ENCODE measurements at places on chromosomes 1 and 21.

DNA sequence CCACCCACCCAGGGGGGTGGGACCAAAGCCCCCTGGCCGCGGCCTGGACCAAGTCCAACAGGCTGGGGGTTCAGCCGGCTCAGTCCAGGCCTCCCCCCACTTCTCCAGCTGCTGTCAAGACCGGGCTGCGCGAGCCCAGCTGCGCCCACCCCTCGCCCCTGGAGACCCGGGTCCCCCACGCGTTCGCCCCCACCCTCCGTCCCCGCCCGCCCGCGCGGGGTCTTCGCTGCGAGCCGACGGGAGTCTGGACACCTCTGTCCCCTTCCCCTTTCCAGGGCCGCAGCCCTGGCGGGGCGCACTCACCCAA lies 253 bp downstream of the RAP1GAP start:
- no peak for DNase-seq

DNA sequence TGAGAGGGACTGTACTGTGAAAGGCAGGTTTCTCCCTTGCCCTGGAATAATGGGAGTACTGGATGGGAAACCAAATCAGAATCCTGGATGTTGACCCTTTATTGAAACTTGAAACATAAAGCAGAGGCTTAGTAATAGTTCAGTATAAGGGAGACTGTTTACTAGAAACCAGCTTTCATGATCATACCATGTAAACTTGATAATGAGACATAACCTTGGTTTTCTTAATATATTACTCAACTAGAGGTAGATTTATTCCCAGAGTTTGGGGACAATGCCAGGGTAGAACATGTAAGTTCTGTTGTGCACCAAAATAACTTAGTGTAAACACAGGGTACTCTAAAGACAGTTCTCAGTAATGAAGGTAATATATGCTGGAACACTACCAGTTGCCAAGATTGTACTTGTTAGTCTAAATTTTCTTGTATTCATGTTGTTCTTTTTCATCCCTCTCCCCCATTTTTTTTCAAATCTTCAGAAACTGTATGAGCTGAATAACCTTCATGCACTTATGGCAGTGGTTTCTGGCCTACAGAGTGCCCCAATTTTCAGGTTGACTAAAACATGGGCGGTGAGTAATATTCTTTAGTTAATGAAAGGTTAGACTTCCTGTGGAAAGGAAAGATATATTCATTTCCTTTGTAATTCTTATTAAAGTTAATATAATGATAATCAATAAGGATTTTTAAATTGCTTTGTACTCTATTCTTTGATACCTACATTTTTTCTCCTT lies 49.6 kb downstream of the ANGPTL1 start:
- DNase-seq = no peak

DNA sequence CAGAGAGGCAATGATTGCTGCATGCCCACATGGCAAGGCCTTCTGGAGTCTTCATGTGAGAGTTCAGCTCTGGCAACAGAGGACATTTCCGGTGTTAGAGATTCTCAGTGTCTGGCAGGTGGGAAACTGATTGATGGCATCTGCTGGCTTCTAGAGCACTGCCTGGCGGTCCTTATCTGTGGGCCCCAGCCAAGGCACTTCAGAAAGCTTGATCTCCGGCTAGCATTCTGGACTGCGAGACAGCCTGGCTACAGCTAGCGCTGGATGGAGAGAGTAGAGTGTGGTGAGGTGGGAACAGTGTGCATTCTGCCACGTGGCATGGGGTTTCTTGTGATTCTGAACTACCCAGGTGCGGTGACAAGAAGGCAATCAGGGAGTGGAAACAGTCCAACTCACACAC lies 9.4 kb downstream of the ZNF678 start:
- no peak for DNase-seq

DNA sequence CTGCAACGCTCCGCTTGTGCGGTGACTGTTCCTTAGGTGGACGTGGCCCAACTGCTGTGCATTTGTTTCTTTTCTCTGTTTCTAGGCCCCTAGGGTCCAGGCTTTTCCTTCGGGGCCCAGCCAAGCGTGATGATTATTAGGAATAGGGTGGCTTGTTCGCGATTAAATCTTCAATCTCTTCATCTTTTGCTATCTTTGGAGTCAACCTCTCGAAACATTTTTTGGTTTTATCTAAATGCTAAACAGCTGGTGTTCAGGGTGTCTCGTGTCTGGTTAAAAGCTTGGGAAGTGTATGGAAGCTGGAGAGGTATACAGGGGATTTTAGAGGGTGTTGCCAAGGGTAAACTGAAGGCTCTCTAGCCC lies 844 bp upstream of the PLD5 start:
- no peak for DNase-seq

DNA sequence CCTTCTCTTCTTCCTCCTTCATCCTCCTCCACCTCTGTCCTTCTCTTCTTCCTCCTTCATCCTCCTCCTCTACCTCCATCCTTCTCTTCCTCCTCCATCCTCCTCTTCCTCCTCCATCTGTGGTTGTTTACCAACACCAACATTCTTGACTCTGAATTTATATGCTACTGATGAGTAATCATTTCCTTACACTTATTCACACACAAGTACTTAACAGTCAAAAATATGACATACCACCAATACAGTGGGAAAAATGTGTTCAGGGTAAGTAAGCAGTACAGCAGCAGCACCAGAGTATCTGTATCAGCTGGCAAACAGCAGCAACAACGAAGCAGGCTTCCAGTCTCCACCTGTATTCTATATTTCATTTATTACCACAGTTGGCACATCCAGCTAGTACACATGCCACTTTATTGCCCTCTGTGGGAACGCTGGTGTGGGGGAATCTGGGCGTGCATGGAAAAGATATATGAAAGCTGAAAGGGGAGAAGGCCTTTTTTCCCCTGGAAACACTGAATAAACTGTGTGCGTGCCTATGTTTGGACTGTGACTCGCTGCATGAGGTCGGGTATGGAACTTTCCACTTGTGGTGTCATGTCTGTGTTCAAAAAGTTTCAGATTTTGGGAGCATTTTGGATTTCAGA lies 16.0 kb downstream of the ADSS2 start:
- DNase-seq = no peak

- no peak for DNase-seq
Measured at GRCh38 chr21:27581168-27581567, 614.3 kb upstream of the ADAMTS5 start.

GRCh38 chr1:185811073-185811709 lies 77.0 kb downstream of the HMCN1 start:
- no peak for DNase-seq

GRCh38 chr1:2334883-2335534 lies 56.3 kb downstream of the MORN1 start:
- DNase-seq = no peak

GRCh38 chr1:10789803-10790702 lies 6.4 kb downstream of the CASZ1 start:
- DNase-seq = no peak

GRCh38 chr1:241640149-241640866 lies at the start of the genes CHML and OPN3:
Gene CHML, minus strand, starts transcription at chr1:241640369. Its CDS starts 4,603 bp downstream, at chr1:241635766.
Gene OPN3, minus strand, starts transcription at chr1:241640369. Its CDS starts 115 bp downstream, at chr1:241640254.
- DNase-seq = peak; percentile 88

GRCh38 chr1:114428083-114428754 lies 82.8 kb downstream of the TRIM33 start:
- DNase-seq = no peak

DNA sequence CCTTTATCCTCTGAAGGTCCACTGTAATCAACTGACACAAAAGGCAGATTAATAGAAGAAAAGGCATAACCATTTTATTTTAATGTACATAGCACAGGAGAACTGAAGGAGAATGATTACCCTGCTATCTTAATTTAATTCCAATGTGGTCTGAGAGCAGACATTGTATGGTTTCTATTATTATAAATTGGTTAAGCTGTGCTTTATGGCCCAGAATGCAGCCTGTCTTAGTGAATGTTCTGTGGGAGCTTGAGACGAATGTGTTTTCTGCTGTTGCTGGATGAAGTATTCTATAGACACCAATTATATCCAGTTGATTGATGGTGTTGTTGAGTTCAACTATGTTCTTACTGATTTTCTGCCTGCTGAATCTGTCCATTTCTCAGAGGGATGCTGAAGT lies 25.0 kb upstream of the SLC2A1 start:
- DNase-seq = no peak

- no peak for DNase-seq
Measured at GRCh38 chr1:211551638-211552460, 27.1 kb downstream of the SLC30A1 start.

DNA sequence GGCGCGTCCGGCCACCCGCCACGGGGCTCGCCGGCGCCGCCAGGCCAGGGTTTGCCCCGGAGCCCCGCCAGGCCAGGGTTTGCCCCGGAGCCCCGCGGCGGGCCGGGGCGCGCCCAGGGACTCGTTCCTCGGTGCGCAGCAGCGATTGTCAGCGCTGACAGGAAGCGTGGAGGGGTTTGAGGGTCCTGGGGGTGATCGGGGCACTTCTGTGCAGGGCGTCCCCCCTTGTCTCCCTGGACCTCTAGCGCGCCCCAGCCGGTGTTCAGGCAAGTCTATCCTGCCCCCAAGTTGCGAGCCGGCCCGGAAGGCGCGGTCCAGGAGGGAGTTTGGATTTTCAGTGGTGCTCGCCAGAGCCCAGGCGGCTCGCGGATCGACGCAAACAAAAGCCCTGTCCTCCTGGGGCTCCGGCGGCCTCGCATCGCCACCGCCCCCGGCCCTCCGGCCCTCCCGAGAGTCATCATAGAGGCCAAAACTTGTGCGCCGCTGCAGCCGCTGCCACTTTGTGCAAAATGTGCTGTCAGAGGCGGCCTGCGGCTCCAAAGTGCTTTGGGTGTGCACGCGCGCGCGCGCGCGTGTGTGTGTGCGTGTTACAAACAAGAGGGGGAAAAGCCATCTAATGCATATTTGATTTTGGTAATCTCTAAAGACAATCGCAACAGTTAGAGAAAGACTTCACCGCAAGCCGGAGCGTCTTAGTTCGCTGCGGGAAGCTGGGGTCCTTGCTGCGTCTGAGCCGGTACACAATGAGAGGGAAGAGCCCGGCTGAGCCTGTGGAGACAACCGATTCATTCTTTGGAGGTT lies 1.0 kb downstream of the ROR1 start:
- DNase-seq = no peak

DNA sequence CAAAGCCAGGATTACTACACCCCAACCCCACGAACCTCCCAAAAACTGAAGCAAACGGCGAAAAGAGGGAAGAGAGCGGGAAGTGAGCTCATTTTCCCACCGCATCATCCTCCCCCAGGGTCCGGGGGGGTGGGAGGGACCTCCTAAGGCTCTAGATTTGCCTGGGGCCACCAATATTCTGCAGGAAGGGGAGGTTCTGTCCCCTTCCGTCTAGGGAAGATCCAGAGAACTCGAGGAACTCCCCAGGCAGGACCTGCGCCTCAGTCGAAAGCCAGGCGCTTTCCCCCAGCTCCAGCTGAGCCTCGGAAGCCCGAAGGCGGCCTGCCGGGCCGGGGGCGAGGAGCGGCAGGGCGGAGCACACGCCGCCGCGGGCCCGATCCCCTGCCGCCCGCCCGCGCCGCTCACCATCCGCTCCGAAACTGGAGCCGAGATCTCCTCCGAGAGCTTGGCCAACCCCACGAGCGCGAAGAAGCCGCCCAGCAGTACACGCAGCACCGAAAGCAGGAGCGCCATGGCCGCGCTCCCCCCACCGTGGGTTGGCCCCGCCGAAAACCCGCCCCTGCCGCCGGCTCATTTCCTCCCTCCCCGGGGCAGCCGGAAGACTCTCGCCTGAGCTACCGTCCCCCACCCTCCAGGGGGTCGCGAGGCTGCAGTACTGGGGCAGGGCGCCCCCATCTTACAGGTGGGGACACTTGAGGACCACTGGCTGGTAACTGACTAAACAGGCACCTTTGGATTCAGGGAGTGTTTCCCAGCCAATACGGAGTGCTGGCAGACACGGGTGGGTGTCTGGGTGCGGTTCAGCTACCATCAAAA lies at the start of gene TMEM35B:
Gene TMEM35B (minus strand): TSS at position 555 of the 816 bp plus-strand sequence. CDS start 42 bp downstream, at position 513.
- DNase-seq = peak; percentile 68

GRCh38 chr1:185626344-185626743 lies 107.8 kb upstream of the HMCN1 start:
- no peak for DNase-seq

DNA sequence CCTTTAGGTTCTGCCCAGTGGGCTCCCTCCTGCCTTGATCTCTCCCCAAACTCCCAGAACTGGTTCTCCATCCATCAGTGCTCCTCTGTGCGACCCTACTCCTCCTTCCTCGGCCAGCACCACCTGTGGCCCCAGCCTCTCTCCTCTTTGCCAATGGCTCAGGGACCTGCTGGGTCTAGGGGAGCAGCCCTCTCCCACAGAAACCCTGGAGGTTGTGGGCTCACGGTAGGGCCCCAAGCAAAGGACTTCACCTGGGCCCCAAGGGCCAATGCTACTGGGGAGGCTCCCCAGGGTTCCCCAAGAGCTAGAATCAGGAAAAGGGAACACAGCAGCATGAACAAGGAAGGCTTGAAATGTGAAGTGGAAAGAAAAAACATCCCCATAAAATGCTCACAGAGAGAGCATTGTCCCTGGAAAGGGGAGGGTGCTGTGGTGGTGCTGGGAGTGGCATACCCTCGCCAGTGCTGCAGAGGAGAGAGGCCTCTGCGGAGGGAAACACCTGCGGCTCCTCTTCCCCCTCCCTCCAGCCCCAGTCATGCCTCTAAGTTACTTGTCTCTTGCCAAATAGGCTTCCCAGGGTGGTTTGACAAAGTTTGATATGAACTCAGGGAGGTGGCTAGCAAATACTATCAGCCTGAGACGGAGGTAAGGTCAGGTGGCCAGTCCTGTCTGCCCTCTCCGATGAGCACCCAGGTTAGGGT lies 2.5 kb downstream of the TMEM63A start:
- no peak for DNase-seq

- no peak for DNase-seq
Measured at GRCh38 chr21:42534421-42535378, 21.0 kb downstream of the SLC37A1 start.

GRCh38 chr1:2375923-2376260 lies 15.5 kb downstream of the MORN1 start:
- no peak for DNase-seq

- no peak for DNase-seq
Measured at GRCh38 chr1:53272349-53272748, 34.0 kb upstream of the MAGOH start.

- no peak for DNase-seq
Measured at GRCh38 chr1:1109743-1110142, 6.1 kb downstream of the C1orf159 start.

DNA sequence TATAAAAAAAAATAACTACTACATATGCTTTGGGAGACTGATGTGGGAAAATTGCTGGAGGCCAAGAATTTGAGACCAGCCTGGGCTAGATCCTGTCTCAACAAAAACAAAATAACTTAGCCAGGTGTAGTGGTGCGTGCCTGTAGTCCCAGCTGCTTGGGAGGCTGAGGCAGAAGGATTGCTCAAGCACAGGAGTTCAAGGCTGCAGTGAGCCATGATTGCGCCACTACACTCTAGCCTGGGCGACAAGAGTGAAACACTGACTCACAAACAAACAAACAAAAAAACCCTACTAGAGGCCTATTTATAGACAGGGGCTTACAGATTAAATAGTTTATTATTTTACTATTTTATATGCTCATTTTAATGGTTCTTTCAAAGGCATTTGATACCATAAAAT lies 80.0 kb downstream of the LHX4 start:
- no peak for DNase-seq
